ENCODE measurements at places on chromosomes 2 and 18.
A peak's percentile ranks its signal among the peaks of the same experiment; 100 is the strongest.

DNA sequence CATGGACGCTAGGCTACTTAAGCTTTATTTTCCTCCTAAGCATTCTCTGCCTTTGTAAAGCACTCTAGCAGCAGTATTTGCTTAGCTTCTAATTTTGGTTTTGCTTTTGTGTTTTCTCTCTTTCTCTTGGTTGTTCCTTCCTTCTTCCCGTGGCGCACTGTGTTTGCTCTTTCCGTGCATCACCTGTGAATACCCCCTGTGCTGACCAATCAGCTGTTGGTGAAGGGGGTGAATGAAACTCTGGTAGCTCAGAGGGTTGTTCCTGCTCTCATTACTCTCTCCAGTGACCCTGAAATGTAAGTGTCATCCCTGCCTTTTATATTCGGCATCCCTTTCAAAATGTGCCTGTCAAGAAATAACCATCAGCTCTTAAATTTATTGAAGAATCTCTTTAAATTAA lies 45.5 kb upstream of the TNFRSF11A start:
- DNase-seq, result no peak

DNA sequence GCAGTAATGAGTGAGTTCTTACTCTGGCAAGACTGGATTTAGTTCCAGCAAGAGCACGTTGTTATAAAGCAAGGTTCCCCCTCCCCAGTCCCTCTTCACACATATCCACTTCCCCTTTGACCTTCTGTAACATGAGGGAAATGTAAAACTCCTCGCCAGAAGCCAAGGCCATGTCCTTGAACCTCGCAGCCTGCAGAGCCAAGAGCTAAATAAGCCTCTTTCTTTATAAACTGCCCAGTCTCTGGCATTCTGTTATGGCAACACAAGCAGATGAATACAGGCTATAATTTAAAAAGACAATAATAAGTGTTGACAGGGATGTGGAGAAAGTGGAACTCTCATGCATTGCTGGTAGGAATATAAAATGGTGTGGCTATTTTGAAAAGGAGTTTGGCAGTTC lies 60.3 kb downstream of the TLK1 start:
- DNase-seq, result no peak

DNA sequence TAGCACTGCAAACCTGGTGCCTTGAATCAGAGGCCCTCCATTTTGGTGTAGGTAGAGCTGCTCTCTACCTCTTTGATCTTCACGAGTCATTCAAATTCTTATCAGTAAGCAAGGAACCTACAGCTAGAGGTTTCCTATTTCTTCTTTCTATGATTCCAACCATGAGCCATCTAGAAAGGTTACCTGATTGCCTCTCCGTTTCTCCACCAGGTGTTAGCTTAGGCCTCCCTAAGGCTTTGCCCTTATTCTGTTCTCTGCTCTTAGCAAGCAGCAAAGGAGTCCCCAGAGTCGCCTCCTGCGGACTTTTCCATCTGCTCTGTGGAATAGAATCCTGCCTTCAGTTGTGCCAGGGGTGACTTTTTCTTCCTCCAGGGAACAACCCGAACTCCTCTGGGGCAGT lies 173.6 kb downstream of the GRB14 start:
- no peak for DNase-seq

DNA sequence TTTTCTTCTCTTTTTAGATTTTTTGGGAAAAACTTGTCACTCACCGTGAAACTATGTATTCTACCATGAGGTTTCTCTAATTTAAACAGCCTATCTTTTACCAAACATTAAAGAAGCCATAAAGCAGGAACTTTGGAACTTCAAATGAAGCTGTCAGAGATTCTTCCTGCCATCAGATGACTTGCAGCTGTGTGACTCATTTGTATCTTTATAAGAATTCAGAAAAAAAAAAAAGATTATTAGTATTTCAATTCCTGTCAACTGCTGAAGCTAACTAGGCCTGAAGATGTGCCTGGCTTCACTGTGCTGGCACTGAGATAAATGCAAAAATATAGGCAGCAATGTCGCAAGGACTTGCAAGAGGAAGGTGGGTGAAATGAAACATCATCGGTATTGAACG lies 1399.1 kb upstream of the PIK3C3 start:
- DNase-seq, result no peak

- no peak for DNase-seq
Measured at GRCh38 chr2:112933261-112933660, 22.3 kb downstream of the IL37 start.

GRCh38 chr18:6711467-6711866 lies 18.0 kb upstream of the ARHGAP28 start:
- no peak for DNase-seq

GRCh38 chr2:230184727-230185578 lies 34.8 kb downstream of the SP110 start:
- no peak for DNase-seq

DNA sequence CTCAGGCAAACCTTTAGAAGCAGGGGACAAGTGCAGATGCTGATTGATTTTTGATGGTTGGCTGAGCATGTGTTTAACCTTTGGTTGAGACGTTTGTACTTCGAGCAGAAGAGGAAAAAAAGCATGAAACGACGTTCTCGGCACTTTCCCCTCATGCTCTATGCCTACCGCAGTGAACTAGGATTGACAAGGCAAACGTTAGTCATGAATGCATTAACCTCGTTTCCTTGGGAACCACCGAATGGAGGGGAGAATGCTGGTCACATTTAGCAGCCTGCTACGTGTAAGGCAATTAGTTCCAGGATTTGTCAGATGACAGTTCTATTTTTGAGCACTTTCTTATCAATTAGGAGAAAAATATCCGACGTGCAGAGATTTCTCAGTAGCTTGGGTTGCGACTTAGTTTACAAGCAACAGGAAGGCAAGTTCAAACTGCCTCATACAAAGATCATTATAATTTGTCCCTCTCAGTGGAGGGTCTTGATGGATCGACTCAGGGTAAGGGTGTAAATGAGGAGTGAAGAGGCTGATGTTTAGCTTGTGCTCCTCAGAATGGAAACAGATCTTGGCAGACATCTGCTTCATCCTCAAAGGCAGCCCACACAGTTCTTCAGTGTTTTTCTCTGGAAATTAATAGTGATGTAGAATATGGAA lies 47.4 kb upstream of the GPR45 start:
- DNase-seq, result no peak

DNA sequence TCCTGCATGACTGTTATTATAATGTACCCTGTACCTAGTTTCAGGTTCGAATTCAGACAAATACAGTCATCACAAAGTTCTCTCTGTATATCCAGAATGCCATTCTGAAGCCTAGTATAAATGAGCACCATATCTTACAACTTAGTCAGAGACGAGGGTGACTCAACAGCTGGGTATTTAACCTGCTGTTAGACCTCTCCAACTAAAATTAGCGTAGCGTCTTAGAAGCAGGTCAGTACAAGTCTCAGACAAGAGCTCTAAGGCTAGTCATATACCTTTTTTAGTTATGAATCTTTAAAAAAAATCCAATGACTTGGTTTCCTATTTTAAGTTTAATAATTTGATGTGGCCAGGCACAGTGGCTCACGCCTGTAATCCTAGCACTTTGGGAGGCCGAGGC lies 74.1 kb downstream of the CABYR start:
- DNase-seq, result no peak

DNA sequence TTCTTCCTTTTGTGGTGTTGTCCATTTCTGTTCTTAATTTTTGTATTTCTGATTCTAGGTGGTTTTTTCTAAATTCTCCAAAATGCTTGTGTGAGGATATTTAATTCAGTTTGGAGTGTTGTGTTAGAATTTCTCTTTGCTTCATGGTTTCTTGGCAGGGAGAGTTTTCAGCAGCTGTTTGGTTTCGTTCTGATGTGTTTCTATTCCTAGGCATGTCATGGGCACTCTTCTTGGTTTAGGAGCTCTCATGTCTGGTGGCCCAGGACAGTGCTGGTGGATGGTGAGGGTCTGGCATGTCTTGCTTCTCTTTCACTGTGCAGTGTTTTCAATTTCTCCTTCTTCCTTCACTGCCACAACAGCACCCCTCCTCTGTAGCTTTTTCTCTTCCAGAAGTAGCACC lies 52.9 kb downstream of the OSBPL6 start:
- DNase-seq, result no peak

GRCh38 chr18:75034937-75035336 lies 174.0 kb downstream of the PTGR3 start:
- DNase-seq, result no peak

DNA sequence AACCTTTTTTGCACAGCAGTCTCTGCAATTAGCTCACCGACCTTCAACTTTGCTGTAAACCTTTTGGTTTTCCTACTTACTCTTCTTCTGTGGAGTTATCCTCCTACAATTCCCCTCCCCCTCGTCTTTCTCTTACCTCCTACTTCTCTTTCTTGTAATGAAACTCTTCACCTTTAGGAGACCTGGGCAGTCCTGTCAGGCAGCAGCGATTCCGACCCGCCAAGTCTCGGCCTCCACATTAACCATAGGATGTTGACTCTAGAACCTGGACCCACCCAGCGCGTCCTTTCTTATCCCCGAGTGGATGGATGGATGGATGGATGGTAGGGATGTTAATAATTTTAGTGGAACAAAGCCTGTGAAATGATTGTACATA lies 8.3 kb downstream of the TBR1 start:
- no peak for DNase-seq

DNA sequence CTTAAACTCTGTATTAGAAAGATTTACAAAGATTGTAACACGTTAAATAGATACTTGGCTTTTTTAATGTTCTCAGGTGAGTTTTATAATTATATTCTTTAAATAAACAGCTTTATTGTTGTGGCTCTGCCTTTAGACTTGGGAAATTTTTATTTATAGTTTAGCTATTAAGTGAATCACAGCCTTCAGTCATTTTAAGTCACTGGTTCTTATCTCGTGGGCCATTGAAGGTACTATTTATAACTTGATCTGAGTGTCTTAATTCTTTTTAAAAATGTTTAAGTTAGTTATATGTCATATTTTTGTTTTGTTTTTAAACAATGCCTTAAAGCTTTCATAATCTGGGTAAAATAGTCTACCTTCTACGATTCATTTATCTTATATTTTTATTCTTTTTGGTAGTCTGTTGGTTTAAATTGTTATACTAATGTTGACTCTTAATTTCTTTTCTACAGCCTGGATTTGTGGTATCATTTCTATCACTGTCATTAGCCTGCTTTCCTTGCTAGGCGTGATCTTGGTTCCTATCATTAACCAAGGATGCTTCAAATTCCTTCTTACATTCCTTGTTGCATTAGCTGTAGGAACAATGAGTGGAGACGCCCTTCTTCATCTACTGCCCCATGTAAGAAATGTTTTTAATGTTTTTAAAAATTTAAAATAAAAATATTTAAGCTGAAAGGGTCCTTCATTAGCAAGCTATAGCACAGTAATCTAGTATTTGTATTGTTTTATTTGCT lies 49.3 kb downstream of the SLC39A10 start:
- no peak for DNase-seq

DNA sequence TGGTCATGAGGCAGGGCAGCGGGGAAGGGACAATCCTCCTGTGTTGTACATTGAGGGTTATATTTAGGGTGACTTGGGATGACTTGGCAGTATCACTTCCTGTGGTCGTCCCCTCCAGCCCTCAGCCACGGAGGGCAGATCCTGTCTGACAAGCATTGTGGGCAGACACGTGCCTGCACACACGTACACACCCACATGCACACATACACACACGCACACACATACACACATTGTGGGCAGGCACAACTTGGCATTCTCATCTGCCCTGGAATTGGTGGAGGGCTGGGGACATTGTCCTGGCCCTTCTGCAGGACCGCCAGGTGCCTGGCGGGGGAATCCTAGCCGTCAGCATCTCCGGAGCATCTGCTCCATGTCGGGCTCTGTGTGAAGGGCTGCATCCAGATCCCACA lies 47.6 kb downstream of the ODC1 start:
- DNase-seq, result peak; percentile 77

- DNase-seq, result no peak
Measured at GRCh38 chr18:27823053-27823452, 353.9 kb downstream of the CDH2 start.

DNA sequence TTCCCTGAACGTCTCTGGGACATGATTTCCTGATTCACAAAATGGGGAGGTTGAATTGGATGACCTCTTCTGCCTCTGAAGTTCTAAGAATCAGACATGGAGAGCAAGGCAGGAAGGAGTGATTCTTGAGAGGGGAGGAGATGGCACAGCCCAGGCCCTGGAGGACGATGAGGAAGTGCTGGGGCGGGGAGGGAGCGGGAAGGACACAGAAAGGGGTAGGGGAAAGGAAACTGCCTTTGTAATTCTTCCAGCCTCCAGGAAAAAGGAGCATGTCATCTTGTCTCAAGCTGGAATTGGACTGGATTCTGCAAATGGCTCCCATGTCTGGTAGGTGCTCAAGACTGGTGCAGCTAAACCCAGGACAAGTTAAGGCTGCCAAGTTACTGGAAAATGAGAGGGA lies 97.0 kb upstream of the NCK2 start:
- DNase-seq, result no peak

- DNase-seq, result peak; percentile 23
Measured at GRCh38 chr2:85853499-85854165, 35.2 kb downstream of the ST3GAL5 start.

- no peak for DNase-seq
Measured at GRCh38 chr2:220452561-220452960, 825.1 kb downstream of the SLC4A3 start.

- no peak for DNase-seq
Measured at GRCh38 chr2:215530191-215530968, 94.5 kb upstream of the FN1 start.

DNA sequence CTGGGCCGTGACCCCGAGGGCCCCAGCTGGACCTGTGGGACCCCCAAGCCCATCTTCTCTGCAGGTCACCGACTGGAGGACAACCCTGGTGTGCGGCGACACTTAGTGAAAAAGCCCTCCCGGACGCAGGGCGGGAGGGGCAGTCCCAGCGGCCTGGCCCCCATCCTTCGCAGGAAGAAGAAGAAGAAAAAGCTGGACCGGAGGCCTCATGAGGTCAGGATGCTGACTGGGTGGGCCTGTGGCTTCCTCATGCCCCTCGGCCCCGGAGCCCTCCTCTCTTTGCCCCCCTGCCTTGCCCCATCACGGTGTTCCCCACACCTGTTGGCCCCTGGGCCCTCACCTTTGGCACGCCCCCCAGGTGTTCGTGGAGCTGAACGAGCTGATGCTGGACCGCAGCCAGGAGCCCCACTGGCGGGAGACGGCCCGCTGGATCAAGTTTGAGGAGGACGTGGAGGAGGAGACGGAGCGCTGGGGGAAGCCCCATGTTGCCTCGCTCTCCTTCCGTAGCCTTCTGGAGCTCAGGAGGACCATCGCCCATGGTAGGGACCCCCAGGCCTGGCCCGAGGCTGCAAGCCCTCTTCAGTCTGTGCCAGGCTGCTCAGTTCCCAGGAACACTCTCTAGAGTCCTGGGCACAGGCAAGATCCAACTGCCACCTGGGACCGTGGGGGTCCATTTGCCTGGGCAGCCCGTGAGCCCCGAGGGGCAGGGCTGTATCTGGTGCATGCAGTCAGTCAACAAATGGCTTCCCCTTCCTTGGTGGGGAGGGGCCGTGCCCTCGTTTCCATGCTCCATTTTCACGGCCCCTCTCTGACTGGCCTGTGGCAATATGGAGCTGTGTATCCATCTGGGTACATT lies 4.7 kb downstream of the SLC4A3 start:
- no peak for DNase-seq

DNA sequence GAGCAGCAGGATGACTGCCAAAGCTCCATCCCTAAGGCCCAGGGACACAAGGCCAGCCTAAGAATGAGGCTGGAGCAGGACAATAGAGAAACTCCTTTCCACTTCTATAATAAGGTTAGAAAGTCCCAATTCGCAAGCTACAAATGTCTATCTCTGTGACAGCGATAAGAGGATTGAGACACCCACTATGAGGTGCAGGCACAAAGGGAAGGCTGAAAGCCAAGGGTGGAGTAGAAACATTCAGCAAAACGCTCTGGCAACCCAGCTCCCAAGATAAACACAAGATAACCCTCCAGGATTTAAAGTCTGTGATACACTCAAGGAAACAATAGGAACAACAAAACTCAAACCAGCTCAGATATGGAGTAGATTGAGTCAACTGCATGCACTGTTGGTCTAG lies 418.0 kb upstream of the UBE2E3 start:
- no peak for DNase-seq

Measured in activated CD4-positive, alpha-beta T cell treated with anti-CD3 and anti-CD28 coated beads for 36 hours (primary cell).